ENCODE measurements at places on chromosomes 1 and 21. TPM values are rescaled to one million over a fixed set of nuclear protein-coding genes. Genes with fewer than 3 reads are reported as not detected.

GRCh38 chr1:245177071-245177900, 22.5 kb downstream of the KIF26B start:
- DNase-seq: no peak

DNA sequence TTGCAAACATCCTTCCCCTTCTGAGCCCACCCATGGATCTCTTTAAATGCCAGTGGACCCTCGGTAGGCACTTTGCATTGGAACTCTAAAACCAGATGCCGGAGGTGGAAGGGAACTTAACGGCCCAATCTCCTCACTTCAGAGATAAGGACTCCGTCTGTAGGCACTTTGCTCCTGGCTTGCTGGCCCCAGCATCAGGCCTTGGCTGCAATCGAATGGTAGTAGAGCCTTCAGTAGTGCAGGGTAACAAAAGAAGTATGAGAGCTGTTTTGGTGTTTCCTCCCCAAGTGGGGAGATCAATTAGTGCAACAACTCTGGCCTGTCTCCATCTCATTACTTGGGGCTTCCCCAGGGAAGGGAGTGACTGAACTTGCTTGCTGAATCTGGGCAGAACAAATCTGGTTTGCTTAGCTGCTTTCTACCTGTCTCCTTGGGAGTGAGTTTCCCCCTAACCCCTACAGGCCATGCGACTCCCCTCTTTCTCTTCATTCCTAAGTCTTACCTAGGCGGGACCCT, 70.8 kb downstream of the TENT5C start:
- no peak for DNase-seq

DNA sequence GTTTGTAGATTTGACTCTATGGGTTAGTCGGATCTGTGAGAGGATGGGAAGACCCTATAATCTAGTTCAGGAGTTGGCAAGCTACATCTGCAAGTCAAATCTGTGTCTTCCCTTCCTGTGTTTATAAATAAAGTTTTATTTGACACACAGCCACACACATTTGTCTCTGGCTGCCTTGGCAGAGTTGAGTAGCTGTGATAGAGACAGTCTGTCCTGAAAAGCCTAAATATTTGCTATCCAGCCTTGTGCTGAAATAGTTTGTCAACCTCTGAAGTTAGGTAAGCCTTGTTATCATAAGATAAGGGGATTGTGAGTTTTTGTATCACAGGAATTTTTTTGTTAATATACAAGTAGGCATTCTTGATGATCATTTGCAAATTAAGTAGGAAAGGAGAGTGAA, 136.8 kb downstream of the NOS1AP start:
- DNase-seq: no peak

- no peak for DNase-seq
Observed at GRCh38 chr21:42777064-42777756, 102.1 kb downstream of the WDR4 start.

DNA sequence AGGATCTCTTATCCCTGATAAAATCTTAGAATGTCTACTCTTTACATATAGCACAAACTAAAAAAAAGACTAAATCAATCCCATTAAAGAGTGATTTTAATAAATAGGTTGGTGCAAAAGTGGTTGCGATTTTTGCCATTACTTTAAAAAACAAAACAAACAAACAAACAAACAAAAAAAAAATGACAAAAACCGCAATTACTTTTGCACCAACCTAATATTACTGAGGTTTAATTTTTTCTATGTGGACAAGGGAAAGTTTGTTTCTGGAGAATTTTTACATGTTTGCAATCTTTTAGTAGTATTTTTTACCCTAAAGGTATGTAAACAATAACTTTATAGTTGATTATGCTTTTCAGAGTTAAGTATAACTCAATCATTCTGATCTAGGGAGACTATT, 119.7 kb upstream of the ADAMTS5 start:
- no peak for DNase-seq

- DNase-seq: peak; percentile 35
Observed at GRCh38 chr1:25617625-25618432, 1.2 kb downstream of the MAN1C1 start.

DNA sequence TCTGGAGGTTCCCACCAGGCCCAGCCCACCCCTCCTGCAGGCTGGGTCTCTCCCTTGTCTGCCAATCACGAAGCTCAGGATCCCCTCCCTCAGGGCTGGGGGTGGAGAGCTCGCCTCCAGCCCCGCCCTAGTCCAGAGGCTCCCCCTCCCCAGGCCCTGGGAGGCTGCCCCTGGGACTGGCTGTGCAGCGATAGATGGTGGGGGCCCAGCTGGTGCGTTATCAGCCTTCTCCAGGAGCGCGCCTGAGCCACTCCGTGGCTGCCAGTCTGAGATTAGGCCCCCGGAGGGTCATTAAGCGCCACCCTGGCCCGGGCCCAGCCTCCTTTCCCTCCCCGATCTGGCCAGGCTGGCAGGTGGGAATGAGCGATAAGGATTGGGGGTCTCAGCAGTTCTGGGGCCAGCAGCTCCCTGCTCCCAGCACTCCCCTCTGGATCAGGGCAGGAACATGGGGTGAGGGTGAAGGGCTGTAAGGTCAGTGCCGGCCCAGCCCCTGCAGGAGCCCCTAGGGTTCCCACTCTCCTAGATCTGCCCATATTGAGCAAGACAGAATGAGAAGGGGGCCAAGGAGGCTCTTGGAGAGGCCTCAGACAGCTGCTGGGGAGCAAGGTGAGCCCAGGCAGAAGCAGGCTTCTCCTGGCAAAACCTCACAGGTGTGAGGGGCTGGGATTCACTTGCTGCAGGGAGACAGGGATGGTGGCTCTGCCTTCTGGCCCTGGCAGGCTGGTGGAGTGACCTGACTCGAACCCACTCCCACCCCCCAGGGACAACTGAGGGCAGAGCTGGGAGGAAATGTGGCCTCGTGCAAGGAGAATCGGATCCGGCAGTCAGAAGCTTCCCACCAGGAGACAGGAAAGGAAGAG, 8.5 kb downstream of the PDZK1IP1 start:
- DNase-seq: no peak

DNA sequence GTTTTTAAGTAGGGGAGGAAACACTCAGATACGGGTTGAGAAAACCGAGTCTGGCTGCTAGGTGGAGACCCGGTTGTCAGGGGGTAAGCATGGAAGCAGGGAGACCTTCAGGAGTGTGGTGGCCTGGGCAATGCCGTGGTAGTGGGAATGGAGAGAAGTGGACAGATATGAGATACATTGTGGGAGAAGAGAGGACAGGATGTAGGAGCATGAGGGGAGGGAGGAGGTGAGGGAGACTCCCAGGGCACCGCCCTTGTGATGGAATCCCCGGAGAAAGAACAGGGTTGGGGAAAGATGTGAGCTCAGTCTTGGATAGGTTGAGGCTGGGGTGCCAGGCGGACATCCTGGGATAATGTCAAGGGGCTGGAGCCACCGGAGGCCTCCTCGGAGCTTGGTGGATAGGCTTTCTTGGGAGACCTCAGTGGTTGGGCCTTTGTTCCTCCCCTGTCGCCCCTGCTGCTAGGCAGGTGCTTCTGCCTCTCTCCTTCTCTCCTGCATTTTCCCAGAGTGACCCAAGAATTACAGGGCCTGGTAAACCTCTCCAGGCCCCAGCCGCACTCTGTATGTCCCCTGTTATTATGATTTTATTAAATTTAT, 21.3 kb downstream of the ZNF362 start:
- DNase-seq: no peak

DNA sequence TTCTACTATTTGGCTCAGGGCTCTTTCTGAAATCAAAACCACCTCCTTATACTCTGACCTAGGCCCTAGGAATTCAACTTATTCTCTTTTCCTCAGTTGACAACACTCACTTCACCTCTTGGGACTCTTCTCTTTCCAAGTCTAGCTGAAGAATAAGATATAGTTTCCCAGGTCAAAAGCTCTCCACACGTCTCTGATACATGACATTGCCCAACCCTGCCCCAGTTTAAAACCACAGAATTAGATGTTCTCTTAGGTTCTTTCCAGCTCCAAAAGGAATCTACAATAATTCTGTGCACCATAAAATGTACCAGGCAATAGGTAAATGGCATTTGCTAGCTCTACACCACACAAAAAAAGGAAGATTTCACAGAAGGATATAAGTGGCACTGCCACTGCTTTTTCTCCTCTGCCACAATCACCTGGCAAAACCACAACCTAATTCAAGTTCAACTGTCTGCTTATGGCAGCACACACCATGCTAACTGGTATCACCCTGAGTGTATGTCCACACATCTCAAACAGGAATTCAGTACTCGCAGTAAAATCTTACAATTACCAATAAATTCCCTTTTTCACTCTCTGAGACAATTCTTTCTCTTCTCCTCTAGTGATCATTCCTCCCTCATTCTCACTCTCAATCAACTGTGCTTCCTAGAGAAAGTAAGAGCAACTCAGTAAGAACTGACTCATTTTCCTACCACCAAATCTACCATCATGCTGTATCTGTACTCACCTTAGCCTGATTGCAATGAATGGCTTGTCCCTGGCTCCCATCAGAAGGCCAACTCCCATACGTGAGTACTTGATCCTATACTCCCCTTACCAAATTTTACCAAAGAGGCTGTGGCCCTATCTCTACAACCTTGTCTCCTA, 27.3 kb downstream of the ZBTB8OS start:
- DNase-seq: peak; percentile 35

DNA sequence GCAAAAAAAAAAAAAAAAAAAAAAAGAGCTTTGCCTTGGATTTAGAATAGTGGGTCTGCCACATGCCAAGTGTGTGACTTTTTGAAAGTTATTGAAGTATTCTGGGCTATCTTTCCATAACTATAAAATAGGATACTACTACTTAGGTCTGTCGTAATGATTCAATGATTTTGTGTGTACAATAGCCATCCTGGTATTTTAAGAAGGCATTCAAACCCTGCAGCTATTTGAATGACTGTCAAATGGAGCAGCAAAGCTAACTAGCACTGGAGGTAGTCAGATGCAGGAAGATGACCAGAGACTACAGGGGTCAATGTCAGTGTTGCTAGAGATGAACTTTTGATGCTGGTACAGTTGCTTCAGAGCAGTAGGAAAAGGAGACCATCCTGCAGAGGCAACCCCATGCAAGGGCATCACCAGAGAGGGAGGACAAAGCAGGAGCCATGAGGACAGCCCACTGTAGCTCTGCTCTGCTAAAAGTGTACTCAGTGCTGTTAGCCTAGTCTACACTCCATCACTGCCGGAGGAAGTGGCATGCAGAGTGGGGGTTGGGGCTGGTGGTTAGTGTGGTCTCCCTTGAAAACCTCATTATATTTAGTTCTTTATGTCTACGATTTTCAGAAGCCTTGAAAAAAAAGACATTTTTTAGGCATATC, 29.0 kb downstream of the DUSP10 start:
- peak; percentile 82 for DNase-seq

- DNase-seq: no peak
Observed at GRCh38 chr1:89870998-89871397, 50.2 kb downstream of the LRRC8D start.

- DNase-seq: no peak
Observed at GRCh38 chr1:242456726-242457269, 67.7 kb downstream of the PLD5 start.

The USH2A gene
- not detected for total RNA-seq
